ELR (cell line): ENCODE measurements at places on chromosomes 1 and 21.

DNA sequence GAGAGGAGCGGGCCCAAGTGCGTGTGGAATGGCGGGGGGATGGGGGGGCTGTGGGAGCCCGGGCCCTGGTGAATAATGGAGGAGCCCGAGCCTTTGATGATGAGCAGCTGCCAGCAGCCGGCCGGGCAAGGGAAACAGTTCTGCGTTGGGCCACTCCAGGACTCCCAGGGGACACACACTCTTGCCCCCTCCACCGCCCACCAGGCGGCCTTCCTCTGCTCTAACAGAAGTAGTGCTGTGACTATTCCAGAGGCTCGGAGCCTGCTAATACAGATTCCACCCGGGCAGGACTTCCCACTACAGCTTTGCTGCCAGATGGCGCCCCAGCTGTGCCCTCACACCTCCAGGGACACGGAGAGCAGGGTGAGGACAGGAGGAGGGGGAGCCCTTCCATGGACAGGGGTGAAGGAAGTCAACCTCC, 48.2 kb upstream of the LRP8 start:
- DNase-seq: no peak

DNA sequence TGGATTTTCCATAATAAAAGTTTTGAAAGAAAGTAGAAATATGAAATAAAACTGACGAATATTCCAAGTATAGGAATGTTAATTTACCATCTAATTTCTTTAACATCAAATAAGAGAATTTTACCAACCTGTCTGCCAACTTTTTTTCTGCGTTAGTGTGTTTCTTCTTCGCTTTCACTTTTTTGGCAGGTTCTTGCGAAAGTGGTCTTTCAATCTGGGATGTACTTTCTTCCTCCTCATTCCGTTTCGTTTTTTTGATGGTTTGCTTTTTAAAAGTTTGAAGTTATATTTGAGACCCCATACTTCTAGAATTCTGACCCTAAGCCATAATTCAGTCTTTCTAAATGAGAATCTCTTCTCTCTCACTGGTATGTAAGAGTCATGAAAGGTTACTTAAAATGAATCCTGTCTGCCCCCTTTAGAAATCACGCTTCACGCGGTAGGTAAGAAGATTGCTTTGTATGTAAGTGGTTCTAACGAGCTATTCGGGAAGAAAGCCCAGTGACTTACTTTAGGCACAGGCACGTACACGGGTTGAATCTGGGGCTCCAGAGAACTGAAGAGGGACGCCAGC, 580 bp downstream of the RBM34 start:
- peak; percentile 61 for DNase-seq

GRCh38 chr1:221316491-221317056, 425.3 kb downstream of the DUSP10 start:
- DNase-seq: no peak

DNA sequence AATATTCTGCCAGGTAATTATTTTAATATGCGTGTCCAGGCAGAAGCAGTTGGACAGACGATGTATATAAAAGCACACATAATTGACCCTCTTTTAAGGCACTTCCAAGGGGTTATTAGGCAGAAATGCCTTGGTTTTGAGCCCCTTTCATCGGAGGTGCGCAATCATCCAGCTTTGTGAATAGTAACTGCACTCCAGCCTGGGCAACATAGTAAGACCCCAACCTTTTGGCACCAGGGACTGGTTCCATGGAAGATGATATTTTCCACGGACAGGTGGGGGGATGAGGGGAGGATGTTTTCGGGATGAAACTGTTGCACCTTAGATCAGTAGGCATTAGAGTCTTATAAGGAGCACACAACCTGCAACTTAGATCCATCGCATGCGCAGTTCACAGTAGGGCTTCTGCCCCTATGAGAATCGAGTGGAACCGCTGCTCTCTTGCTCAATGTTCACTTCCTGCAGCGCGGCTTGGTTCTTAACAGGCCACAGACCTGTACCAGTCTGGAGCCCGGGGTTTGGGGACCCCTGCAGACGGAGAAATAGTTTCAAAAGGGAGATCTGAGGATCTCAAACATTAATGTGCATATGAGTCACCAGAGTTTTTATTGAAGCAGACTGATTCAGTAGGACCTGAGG, 1.8 kb upstream of the MCOLN2 start:
- peak; percentile 32 for DNase-seq

DNA sequence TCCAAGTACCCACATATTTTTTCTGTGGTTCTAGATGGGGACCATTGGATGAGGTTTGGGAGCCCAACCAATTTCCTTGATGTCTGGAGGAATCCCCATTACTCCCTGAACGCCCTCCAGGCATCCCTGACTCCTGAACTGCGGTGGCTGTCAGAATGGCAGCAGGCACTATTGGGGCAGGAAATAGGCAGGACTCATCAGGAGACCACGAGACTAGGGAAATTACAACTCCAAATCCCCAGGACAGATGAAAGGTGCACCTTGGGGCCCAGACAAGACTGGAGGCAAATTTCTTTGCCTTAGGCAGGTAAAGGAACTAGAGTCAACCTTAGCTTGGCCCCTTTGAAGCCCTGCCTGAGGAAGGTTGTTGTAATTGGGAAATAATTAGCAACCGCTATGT, 1.1 kb downstream of the CGN start:
- peak; percentile 54 for DNase-seq

GRCh38 chr1:13487143-13487868, 26.5 kb downstream of the LRRC38 start:
- DNase-seq: no peak

- peak; percentile 50 for DNase-seq
Observed at GRCh38 chr1:11730429-11730891, 5.5 kb upstream of the AGTRAP start.

DNA sequence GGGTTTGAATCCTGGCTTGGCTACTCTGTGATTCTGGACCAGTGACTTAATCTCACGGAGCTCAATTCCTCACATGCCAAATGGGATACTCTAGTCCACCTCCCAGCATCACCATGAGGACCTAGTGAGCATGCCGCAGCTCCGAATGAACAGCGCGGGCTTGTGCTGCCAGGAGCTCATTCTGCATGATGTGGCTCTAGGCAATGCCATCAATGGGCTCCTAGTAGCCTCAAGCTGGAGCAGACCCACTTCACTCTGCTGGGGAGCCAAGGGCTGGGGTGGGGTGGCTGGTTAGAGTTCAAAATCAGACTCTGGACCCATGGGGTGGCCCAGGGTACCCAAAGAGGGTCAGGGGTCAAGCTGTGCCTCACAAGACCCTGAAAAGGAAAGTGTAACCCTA, 41.5 kb downstream of the CDK18 start:
- DNase-seq: no peak

DNA sequence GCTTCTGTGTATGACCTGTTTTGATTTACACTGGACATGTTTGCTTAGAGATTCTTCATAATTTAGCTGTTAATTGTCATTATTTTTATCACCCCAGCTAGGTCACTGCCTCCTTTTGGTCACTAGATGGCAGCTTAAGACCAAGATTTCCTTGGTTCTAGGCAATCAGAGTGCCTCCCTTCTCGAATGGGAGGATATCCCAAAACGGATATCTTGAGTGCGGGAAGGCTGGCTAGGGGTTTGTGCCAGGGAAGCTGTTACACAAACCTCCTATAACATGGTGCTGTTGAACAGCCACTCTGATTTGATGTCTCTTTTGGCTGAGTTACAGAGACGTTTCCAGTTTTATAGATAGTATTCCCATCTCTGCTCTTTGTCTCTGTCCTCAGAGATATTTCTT, 283.5 kb downstream of the S1PR1 start:
- DNase-seq: peak; percentile 72

DNA sequence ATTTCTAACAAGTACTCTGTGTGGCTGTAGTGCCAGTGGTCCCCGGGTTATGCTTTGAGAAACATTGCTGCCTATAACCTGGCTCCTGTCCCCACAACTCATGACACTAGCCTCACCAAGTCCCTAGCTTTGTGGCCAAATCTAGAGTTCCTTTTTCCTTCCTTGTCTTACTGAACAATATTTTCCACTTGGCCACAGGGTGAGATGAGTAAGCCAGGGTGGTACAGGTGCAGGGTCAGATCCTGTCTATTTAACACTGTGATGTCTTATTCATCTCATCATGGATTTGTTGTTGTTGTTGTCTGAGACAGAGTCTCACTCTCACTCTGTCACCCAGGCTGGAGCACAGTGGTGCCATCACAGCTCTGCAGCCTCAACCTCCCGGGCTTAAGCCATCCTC, 18.6 kb downstream of the ARMH1 start:
- no peak for DNase-seq

DNA sequence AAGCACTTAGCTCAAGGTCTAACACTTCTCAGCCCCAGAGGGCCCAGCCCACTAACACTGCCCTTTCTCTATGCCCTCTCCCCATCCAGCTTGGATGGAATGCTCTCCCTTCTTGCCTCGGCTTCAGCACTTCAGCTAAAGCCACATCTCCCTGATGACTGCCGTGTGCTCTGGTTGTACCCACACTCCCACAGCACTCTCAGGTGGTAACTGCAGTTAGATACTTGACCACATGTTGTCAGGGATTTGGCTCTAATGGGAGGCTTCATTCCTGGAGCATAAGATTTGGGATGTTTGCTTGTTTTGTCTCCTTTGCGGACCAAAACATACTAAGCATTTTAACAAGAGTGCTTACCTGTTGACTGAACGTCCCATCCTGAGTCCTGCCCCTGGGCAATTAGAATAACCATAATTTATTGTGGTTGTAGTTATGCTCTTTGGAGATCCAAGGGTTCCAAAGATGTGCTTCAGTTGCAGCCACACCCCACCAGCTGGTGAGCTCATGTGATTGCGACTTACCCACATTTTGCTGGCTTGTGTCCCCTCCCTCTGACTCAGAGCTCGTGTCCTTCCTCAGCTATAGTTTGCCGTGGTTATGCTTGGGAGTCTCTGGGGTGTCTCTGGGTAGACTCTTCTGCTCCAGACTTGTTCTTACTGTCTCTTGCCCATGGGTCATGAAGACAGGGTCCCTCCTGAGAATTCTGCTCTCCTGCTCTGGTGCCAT, 7.7 kb upstream of the SLC26A9 start:
- peak; percentile 70 for DNase-seq

DNA sequence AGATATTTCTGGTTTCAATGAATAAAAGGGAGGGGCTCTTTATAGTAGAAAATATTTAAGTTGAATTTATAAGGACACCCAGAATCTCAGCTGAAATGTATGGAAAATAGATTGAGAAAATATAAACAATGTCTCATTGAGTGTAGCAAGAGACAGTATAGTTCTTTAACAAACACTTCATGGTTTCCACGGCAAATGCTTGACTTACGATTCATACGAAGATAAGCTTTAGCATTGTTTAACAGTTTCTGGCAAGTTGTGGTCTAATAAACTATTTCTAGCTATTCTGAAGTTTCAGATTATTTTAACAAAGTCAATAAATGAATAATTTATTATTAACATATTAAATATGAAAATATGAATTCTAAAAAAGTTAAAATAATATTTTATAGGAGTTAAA, 1419.4 kb downstream of the KCNT2 start:
- peak; percentile 50 for DNase-seq

GRCh38 chr1:236922190-236922589, 82.1 kb downstream of the MT1HL1 start:
- no peak for DNase-seq

GRCh38 chr1:214287884-214288283, 6.9 kb downstream of the SMYD2 start:
- DNase-seq: no peak

GRCh38 chr1:2050793-2051682, 827 bp downstream of the PRKCZ start:
- no peak for DNase-seq

GRCh38 chr1:182687361-182687760, 3.0 kb upstream of the RGS8 start:
- DNase-seq: no peak

- DNase-seq: no peak
Observed at GRCh38 chr1:91201694-91202093, 179.9 kb upstream of the ZNF644 start.

- peak; percentile 49 for DNase-seq
Observed at GRCh38 chr1:20405893-20406604, 80.0 kb downstream of the CAMK2N1 start.

DNA sequence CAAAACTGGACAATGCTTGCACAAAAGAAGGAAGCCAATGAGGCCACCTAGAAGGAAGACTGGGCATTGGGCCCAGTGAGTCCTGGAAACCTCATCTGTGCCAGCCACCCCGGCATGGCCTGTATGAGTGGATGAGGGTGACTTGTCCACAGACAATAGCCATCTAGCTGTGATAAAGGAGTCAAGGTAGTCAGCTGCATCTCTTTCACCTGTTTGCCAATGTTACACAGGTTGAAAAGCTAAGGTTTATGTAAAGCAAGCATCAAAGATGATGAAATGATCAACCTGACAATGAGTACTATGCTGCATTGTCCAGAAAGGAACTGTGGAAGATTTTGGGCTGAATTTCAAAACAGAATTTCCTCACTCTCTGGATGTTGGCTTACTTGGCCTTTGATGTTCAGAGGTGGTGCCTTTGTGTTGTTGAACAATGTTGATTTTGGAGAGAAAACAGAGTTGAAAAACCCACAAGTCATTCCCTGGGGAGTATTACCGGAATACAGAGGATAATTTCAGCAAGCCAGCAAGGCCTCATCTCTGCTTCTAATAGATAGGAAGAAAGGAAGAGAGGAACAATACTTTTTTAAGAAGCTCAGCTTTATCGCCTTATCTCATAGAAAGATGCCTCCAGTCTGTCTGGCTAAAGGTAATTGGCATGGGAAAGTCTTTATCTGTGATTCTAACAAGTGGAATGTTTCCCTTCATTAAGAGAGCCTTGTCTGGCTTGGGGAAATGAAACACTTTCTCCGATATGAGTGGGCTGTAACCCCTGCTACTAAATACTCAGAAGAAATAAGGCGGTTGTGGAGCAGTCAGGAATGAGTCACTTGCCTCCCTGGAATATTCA, 11.4 kb upstream of the SELE start:
- no peak for DNase-seq

GRCh38 chr1:107943694-107944093, 21.3 kb downstream of the VAV3 start:
- no peak for DNase-seq

DNA sequence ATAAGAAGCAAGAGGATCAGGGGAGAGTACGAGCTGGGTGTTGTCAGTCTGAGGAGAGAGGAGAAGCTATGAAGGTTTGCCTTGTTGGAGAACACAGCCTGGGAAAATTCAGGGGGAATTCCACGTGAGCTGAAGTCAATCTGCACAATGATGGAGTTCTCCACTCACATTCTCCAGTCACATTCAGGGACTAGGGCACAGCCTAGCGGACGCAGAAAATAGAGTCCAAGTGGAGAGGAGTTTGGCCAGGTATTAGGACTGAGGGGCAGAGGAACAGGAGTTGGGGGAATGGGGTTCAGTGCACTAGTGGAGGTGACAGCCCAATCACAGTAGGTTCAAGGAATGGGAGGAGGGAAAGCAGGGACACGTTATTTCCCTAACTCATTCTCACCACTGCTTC, 124.0 kb downstream of the KCNH1 start:
- no peak for DNase-seq

DNA sequence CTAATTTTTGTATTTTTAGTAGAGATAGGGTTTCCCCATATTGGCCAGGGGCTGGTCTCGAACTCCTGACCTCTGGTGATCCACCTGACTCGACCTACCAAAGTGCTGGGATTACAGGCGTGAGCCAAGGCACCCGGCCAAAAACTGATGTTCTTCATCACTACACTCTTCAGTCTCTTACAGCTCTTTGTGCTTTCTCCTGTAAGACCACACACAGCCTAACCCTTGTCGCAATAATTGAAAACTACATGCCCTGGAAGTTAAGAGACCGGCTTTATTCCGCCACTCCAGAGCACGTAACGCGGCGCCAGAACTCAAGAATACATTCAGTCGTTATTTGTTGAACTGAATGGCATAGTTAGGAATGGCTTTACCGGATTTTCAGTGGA, 552 bp downstream of the GPATCH4 start:
- DNase-seq: peak; percentile 38

GRCh38 chr1:3369446-3370076, 84.9 kb upstream of the ARHGEF16 start:
- DNase-seq: peak; percentile 13
